SHP77 treated with DMSO at 0.1 percent for 48 hours (cell line): ENCODE measurements at places on chromosomes 6 and 20.

DNA sequence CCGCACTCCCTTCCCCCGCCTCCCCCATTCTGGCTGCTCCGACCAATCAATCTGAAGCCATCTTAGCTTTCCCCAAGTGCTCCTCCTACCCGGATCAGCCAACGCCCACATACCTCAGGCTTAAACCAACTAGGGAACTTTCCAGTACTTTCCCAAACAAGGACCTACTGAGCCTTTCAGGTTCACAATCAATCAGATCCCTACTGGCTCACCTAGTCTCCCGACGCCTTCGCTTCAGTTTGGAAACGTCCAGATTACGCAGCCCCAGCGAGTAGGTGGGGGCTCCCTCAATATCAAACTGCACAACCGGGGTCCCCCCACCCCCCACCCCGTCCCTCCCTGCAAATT lies 432 bp downstream of the HSPA1L start:
- peak; percentile 89 for DNase-seq

DNA sequence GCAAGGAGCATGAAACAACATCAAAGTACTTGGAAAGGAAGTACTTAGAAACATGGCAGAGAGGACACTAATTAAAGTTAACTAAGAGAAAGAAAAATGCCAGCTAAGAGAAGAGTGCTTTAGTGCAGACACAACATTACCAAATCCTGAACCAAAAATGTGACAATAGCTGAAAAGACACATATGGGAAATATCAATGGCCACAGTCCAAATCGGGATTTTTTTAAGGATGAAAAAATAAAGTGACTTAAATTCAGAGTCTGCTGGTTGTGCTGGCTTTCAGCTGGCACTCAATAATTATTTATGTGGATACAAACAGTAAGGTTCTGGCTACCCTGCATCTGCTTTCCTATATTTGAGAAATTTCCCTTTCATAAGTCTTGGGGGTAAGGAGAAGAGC lies 12.6 kb upstream of the DST start:
- DNase-seq = no peak

GRCh38 chr6:143596866-143597265 lies 80.9 kb upstream of the PHACTR2 start:
- DNase-seq = no peak

DNA sequence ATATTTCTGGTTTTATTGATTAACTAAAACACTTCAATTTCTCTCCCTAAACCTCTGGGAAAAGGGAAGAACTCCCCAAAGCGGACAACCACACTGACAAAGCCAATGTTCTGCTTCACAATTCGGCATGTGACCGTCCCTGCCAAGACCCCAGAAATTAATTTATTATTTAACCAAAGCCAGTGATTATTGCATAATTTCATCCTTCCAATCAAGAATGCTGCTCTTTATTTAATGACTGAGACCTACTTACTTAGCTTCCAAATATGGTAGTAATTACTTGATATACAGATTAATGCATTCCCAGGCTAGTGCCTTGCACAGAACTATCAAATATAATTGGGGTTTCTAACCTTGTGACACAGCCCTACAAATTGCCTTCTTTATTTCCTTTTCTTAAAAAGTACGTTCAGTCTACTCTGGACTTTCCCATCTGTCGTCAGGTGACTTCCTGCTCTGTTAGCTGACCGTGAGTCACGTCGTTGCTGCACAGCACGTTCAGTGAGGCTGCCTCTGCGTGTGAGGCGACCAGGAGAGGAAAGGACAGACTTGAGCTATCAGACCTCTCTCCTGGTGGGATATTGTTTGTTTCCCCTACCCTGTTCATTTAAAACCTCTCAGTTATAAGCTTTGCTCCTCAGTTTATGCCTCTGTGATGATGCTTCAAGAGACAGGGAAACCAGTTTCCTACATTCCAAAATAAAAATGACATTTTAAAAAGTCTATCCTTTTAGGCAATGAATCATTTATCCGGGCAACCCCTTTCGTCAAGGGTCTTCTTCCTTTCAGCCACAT lies 55.7 kb upstream of the TNFAIP3 start:
- no peak for DNase-seq

GRCh38 chr6:73803562-73804241 lies 107.7 kb downstream of the CD109 start:
- no peak for DNase-seq

DNA sequence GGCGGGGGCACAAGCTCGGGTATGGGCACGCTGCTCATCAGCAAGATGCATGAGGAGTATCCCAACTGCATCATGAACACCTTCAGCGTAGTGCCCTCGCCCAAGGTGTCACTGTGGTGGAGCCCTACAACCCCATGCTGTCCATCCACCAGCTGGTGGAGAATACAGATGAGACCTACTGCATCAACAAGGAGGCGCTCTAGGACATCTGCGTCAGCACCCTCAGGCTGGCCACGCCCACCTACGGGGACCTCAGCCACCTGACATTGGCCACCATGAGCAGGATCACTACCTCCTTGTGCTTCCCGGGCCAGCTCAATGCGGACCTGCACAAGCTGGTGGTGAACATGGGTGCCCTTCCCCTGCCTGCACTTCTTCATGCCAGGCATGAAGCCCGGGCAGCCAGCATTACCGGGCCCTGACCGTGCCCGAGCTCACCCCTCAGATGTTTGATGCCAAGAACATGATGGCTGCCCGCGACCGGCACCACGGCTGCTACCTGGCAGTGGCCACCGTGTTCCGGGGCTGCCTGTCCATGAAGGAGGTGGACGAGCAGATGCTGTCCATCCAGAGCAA lies 12.8 kb downstream of the GABRR2 start:
- DNase-seq = no peak

DNA sequence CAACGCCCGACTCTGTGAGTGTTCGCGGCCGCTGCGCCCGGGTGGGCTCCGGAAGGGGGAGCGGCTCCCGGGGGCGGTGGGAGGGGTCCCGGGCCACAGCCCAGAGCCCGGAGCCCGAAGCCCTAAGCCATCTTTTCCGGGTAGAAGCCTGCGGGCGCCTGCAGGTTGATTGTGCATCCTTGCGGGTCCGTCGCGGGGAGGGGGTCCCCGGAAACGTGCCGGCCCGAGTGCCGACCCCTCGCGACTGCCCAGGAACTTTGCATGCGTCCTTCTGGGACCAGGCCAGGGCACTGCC lies 413 bp downstream of the PTPRA start:
- no peak for DNase-seq

DNA sequence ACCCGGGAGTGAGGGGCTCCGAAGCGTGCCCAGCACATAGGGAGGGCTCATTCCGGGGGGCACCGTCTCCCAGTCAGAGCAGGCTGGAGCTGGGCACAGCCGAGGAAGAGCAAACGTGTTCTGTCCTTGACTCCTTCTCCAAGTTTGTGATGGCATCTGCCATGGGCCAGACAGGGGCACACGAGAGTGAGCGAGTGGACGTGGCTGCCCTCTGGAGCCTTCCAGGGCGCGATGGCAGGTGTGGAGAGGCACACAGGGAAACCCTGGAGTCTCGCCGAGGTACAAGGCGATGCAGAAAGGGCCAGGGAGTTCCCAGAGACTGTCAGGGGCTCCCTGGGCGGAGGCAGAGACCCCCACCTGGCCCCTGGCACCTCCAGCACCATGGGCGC lies 9.9 kb upstream of the GATA5 start:
- DNase-seq = no peak

GRCh38 chr6:146594495-146594894 lies 4.3 kb upstream of the ADGB start:
- DNase-seq = no peak

DNA sequence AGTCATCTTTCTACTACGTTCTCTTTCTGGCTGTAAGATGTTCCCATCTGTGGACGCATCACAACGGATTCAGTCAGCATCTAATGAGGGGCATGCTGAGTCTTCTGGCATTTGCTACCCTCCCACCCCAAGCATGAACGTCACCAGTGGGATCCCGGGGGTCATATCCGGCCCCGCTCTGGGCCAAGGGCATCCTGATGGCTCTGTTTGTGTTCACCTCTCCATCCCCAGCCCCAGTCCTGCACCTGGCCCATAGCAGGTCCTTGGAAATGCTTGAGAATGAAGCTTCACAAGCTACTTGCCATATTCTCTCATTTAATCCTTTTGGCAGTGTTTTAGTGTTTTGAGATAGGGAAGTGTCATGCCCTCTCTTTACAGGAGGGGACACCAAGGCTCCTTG lies 14.9 kb downstream of the APCDD1L start:
- DNase-seq = no peak

GRCh38 chr6:69722683-69723082 lies 74.1 kb downstream of the LMBRD1 start:
- no peak for DNase-seq
